SJCRH30 (cell line): ENCODE measurements at places on chromosomes 7 and 10. TPM values are rescaled to one million over a fixed set of nuclear protein-coding genes. Genes with fewer than 3 reads are reported as not detected.

C1QL3 gene
- total RNA-seq = not detected in 2 replicates

- H3K36me3 ChIP-seq = no peaks in the 10 kb centered on the region
- no peak overlapping the region for H3K27ac ChIP-seq
- DNase-seq = no peak
- peaks cover 17% of the 10 kb centered on the region for H3K4me1 ChIP-seq
- no peaks in the 10 kb centered on the region for H3K27me3 ChIP-seq
- no peak overlapping the region for H3K4me3 ChIP-seq
These were observed 63.2 kb upstream of the BMPER start for GRCh38 chr7:33842150-33842549.

CWF19L1 gene
- 51.7 and 57.2 TPM in 2 replicates for total RNA-seq

- H3K4me3 ChIP-seq = no peak overlapping the region
- no peaks in the 10 kb centered on the region for H3K36me3 ChIP-seq
- DNase-seq = no peak
- H3K27ac ChIP-seq = no peak overlapping the region
- no peaks in the 10 kb centered on the region for H3K4me1 ChIP-seq
These were observed 96.2 kb downstream of the GLRX3 start for GRCh38 chr10:130232166-130233034.

DNA sequence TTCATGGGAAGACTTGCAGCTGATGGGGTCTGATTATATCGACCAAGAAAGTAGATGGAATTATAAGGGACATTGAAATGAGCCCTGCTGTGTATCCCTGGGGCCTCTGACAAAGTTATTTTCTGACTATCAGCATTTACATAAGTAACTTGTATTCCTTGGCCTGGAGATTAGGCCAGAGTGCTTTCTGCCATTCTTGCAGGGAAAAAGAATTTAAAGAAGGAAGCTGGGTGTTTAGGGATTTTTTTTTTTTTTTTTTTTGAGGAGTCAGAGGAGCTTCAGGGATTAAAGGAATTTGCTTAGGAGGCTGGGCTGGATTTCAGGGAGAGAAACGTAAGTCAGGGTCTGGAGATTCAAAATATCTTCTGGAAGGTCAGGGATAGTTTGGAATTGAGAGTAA, 4.6 kb downstream of the SPAM1 start:
- H3K27ac ChIP-seq = no peak overlapping the region
- H3K27me3 ChIP-seq = 0 out of 2 replicates have a peak, but pooled peaks cover 2% of the 10 kb centered on the region
- no peak overlapping the region for H3K4me3 ChIP-seq
- no peak for DNase-seq
- no peaks in the 10 kb centered on the region for H3K36me3 ChIP-seq

VWDE gene
- total RNA-seq = not detected in 2 replicates

GRCh38 chr10:62996925-62997324, 136.2 kb upstream of the NRBF2 start:
- H3K36me3 ChIP-seq = no peaks in the 10 kb centered on the region
- no peak overlapping the region for H3K27ac ChIP-seq
- H3K4me3 ChIP-seq = no peak overlapping the region
- DNase-seq = no peak
- no peaks in the 10 kb centered on the region for H3K27me3 ChIP-seq

GRCh38 chr7:156751319-156751718, 110.7 kb downstream of the RNF32 start:
- H3K4me1 ChIP-seq = peaks cover 18% of the 10 kb centered on the region
- no peaks in the 10 kb centered on the region for H3K36me3 ChIP-seq
- H3K27ac ChIP-seq = no peak overlapping the region
- DNase-seq = no peak

DNA sequence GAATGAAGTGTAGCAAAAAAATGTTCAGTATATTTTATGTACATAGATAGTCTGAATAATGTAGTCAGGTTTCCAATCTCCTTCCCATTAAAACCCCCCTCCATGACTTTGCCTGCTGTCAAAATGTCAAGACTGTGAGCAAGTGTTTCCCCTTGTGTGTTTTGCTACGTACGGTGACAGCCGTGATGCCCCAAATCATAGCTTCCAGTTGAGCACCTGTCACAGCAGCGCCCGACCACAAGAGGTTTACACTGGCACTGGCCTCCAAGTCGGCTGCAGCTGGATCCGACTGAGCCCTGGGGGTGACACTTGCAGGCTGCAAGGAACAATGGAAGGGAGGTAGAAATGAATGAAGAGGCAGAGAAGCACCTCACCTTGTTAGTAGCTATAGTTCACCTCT, 62.3 kb downstream of the LAMB4 start:
- no peaks in the 10 kb centered on the region for H3K36me3 ChIP-seq
- DNase-seq = peak; percentile 62
- no peak overlapping the region for H3K27ac ChIP-seq

DNA sequence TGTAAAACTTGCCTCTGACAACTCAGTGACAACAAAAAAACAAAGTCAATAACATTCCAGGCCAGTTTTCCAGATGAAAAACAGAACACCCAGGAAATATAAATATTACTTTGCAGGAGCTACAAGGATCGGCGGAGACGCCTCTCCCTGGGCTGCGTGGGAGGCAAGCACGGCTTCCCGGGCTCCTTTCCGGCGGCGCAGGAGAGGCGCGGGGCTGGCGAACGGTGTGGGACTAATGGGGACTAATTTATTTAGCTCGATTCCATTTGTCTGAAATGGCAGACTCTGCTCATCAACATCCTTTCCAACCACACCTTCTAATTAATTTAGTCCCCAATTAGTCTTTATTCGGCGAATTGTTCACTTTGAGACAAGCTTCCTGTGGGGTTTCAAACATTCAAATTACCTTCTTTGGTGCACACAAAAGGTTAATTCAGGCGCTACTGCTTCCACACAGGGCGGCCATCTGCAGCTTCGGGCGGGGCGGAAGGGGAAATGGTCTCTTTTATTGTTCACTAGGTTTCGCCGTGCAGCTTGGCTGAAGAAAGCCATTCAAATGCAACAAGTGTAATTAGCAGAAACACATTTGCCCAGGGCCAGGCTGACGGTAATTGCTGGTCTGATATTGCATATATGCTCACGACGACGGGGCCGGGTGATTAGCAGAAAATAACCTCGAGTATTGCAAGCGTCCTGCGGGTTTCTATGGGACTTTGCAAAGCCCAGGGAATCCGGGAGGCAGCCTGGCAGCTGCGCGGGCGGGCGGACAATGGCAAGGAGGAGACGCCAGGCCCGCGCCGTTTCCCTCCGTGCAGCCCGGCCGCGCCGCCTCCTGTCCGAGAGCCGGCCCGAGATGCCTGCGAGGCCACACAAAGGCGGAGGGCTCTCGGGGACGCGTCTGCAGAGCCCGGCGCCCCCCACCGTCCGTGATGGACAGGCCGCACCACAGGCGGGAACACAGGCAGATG, 270.1 kb downstream of the PTPRN2 start:
- no peaks in the 10 kb centered on the region for H3K4me1 ChIP-seq
- no peak overlapping the region for H3K4me3 ChIP-seq
- no peaks in the 10 kb centered on the region; the same call in 1 of the 2 replicates for H3K27me3 ChIP-seq
- H3K36me3 ChIP-seq = no peaks in the 10 kb centered on the region
- DNase-seq = no peak
- H3K27ac ChIP-seq = no peak overlapping the region

CLDN3 gene
- total RNA-seq = not detected in 2 replicates

- H3K4me1 ChIP-seq = no peaks in the 10 kb centered on the region
- H3K36me3 ChIP-seq = no peaks in the 10 kb centered on the region
- no peak overlapping the region for H3K4me3 ChIP-seq
- no peak overlapping the region for H3K27ac ChIP-seq
- no peak for DNase-seq
- peaks cover 12% of the 10 kb centered on the region; the same call in 1 of the 2 replicates for H3K27me3 ChIP-seq
These were observed 119.2 kb downstream of the DPP6 start for GRCh38 chr7:154171422-154171821.

SPAM1 gene
- total RNA-seq = not detected in 2 replicates

DNA sequence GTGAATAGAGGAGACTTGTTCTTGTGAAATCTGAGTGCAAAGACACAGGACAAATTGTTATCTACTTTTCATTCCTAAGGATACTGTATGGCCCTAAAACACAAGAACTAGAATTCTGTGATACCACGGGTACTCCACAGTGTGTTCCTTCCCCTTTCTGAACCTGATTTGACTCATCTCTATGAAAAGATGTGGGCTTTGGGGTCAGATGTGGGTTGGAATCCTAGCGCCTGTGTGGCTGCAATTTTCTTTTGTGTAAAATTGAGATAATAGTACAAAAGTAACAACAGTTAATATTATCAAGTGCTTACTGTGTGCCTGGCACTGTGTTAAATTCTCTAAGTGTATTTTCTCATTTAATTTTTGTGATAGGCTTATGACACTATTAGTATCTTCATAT, 8.1 kb downstream of the SRGN start:
- no peak overlapping the region for H3K4me3 ChIP-seq
- H3K4me1 ChIP-seq = no peaks in the 10 kb centered on the region
- H3K36me3 ChIP-seq = no peaks in the 10 kb centered on the region
- DNase-seq = no peak
- H3K27ac ChIP-seq = no peak overlapping the region

- no peaks in the 10 kb centered on the region for H3K27me3 ChIP-seq
- H3K4me1 ChIP-seq = no peaks in the 10 kb centered on the region
- no peak overlapping the region for H3K27ac ChIP-seq
- DNase-seq = no peak
- no peak overlapping the region for H3K4me3 ChIP-seq
- no peaks in the 10 kb centered on the region for H3K36me3 ChIP-seq
These were observed 533.1 kb downstream of the KCNMA1 start for GRCh38 chr10:77104459-77104980.

DUS4L gene
- total RNA-seq = 12.5 and 16.0 TPM in 2 replicates
